CD8-positive, alpha-beta memory T cell (primary cell): ENCODE measurements at places on chromosomes 1 and 21.
A peak's percentile ranks its signal among the peaks of the same experiment; 100 is the strongest.

- DNase-seq: no peak
Measured at GRCh38 chr1:2376931-2377672, 14.3 kb downstream of the MORN1 start.

DNA sequence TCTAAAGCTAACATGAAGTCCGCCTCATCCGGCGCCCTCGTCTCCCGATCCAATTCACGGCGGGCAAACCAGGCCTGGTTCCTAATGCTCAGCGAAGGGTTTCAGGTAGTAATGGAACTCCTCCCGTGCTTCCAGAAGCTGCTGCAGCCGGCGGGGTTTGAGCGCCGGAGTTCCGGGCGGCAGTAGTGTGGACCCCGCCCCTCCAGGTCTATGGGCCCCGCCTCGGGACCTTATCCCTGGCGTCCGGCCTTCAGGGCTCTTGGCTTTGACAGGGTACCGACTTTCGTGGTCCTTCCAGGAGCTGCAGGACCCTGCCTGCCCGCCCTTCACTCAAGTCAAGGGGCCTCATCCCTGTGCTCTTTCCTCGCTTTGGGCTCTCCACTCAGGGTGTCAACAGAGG lies 304.1 kb downstream of the FAM72C start:
- DNase-seq: no peak

DNA sequence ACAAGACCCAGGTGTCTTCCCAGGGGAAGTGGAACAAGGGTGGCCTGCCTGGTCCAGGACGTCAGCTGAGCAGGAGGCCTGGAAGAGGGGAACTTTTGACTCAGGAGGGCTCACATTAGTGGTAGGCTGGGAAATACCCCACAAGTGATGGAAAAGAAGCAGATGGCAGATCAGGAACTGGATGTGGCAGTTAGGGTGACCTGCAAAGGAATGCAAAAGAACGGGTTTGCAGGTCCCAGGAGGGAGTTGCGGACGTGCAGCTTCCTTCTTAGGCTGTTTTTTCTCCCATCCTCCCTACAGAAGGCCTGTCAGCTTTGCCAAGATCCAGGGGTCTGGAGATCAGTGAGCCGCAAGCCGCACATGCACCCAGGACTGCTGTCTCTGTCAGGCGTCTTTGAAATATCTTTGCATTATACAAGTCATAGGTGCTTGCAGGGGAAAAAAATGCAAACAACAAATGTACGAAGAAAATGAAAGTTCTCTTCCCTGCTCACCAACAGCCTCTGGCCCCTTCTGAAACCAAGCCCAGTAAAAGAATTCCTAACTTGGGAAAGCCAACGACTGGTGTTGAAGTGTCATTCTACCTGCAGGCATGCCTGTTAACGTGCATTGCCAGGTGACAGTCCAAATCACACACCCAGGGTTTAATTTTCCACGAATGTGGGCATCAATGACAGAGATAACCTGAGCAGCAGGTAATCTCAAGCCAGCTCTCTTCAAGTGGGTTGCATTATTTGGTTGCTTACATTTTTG lies 34.4 kb downstream of the NENF start:
- no peak for DNase-seq

DNA sequence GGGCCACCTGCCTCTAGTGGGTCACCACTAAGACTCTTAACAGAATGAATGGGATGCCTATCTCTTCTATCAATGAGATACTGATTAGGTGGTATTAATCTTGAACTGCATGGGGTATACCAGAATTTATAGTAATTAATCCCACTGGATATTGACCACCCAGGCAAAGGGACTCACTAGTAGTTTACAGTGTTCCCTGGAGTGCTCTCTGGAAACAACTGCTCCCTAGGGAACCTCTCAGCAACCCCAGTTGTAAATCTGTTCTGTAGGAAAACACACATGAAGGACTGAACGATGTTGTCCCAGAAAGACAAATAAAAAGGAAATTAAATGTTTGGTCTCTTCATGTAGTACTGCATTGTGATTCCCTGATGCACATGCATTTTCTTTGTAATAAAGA lies 430.5 kb downstream of the HLX start:
- no peak for DNase-seq

DNA sequence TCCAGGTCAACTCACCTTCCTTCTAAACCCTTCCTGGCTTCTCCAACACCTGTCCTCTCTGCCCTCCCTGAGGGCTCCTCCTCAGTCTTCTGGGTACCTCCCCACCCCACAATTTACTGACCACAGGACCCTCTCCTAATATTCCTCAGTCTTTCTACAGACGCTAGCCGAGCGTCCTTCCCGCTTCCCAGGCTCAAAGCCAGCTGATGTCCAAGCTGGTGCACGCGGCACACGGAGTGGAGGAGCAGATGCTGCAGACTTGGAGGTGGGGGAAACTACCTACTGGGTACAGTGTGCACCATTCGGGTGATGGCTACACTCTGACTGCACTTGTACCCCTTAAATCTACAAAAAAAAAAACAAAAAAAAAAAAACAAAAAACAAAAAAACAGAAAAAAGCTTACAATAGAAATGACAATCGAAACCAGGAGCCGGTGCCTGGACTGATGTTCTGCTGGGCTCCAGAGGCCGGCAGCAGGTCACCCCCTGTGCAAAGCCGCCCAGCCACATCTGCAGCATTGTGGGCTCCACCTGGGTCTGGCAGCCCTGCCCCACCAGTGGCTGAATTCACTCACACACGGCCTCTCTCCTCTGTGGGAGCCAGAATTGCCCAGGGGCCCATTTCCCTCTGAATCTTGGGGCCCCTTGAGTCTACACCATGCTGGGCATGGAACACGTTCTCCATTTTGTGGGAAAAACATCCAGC lies 7.0 kb downstream of the TRIM11 start:
- no peak for DNase-seq

GRCh38 chr1:96721053-96721415 lies 550 bp upstream of the PTBP2 start:
- DNase-seq: no peak

- no peak for DNase-seq
Measured at GRCh38 chr1:162466797-162467196, 30.8 kb upstream of the UHMK1 start.

GRCh38 chr1:116147972-116148371 lies 36.8 kb downstream of the MAB21L3 start:
- DNase-seq: no peak

- no peak for DNase-seq
Measured at GRCh38 chr1:29960156-29960755, 723.9 kb downstream of the PTPRU start.

GRCh38 chr1:3516911-3517675 lies 62.6 kb downstream of the ARHGEF16 start:
- DNase-seq: no peak

- peak; percentile 29 for DNase-seq
Measured at GRCh38 chr1:206590025-206590758, 22.1 kb downstream of the EIF2D start.

DNA sequence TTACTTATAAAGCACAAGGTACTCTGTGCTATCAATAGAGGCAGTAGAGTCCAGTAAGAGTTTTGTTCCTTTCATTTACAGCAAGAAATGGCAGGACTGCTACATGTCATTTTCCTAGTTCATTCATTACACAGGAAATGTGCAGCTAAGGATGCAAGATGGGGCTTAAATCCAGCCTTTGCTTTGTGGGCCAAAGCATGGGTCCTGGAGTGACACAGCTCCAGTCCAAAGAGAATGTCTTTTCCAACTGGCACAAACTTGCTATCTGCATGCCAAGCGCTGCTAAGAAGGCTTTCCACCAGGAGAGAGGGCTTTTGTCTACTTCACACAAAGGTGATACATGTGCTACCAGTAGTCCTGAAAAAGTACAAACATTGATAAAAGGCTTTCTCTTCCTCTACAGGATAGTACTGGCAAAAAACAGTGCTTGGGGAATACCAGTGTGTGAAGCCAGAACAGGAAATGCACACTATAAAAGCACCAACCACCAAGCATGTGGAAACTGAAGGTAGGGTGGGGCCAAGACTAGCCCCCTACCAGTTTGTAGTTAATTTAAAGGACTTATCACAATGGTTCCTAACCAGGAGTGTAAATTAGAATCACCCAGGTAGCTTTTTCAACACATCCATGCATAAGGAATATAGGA lies 68.7 kb downstream of the ARID4B start:
- no peak for DNase-seq

DNA sequence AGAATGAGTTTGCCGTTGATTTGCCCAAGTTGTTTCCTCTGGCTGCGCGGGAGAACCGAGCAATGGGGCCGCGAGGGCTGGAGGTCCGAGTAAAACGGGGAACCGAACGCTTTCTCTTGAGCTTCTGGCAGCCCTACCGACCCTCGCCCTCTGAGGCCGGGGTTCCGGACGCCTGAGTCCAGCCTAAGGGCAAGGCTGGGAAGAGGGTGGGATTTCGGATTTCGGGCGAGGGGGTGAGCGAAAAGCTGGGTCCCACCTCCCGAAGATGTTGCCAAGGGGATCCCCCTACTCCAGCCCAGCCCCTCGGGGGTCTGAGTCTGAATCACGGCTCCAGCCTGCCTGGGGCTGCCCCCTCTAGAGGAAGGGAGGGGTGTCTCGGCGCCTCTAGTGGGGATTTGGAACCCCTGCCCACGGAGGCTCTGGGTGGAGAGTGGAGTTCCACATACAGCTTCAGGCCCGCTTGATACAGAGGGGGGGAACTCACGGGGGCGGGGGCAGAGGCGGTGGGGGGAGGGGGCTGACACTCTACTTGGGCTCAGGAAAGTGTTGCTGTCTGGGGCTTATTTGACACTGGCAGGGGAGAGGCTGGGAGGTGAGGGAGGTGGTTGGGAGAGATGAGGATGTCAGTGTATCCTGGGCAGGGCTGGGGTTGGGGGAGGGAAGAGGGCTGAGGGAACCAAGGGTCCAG lies 617 bp downstream of the KIRREL1 start:
- DNase-seq: no peak

GRCh38 chr1:42933060-42933586 lies 25.5 kb downstream of the SLC2A1 start:
- DNase-seq: no peak

GRCh38 chr1:51442616-51443015 lies 76.5 kb downstream of the EPS15 start:
- no peak for DNase-seq

DNA sequence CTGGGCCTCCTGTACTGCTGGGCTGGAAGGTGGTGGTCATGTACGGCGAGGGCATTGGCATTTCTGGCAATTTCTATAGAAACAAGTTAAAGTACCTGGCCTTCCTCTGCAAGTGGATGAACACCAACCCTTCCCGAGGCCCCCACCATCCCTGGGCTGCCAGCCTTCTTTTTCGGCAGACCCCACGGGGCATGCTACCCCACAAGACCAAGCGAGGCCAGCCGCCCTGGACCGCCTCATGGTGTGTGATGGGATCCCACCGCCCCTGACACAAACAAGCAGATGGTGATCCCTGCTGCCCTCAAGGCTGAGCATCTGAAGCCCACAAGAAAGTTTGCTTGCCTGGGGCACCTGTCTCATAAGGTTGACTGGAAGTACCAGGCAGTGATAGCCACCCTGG lies 76.0 kb downstream of the NFASC start:
- no peak for DNase-seq

GRCh38 chr1:58933599-58933926 lies 149.7 kb upstream of the JUN start:
- no peak for DNase-seq

DNA sequence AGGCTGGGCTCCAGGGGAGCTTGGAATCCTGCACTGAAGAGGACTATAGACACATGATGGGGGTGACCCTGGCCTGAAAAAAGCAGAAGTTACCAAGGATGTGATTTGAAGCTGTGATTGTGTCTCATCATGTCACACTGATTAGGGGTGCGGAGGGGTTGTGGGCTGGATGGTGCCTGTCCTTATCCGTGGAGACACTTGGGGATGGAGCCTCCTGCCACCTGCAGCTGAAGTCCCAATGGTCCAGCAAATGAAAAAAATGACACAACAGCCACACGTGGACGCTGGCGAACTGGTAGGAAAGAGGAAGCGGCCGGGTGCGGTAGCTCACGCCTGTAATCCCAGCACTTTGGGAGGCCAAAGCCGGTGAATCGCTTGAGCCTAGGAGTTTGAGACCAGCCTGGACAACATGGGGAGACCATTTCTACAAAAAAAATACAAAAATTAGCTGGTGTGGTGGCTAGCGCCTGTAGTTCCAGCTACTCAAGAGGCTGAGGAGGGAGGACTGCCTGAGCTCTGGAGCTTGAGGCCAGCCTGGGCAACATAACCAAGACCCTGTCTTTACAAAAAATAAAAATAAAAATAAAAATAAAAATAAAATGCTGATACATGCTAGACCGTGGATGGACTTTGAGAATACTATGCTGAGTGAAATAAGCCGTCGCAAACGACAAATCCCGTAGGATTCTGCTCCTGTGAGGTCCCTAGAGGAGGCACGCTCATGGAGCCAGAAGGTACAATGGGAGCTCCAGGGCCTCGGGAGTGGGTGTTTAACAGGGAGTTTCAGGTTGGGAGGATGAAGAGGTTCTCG lies 838 bp upstream of the IBA57 start:
- no peak for DNase-seq

DNA sequence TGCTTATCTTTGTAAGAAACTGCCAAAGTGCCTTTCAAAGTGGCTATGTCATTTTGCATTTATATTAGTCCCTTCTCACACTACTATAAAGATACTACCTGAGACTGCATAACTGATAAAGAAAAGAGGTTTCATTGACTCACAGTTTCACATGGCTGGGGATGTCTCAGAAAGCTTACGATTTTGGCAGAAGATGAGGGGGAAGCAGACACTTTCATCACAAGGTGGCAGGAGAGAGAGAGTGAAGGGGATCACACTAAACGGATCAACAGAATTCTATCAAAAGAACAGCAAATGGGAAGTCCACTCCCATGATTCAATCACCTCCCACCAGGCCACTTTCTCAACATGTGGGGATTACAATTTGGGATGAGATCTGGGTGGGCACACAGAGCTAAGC lies 1352.0 kb upstream of the B3GALT2 start:
- no peak for DNase-seq

- DNase-seq: no peak
Measured at GRCh38 chr1:160453443-160453842, 53.1 kb downstream of the VANGL2 start.

DNA sequence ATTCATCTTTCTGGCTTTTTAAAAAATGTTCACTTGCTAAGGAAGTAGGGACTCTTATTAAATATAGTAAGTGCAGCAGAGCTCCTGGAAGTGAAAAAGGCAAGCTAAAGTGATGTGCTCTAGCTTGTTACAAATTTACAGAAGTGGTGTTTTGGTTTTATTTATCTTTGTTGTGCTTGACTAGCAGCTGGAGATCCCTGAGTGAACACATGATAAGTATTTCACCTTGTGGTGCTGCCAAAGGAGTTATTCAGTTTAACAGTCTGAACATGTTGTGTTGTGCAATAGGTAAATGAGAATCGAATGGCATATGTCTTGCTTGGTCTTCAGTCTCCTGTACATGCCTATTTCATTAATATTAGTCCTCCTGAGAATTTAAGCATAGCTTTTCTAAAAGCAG lies 315.7 kb downstream of the TPR start:
- DNase-seq: no peak

GRCh38 chr1:181640956-181641355 lies 157.6 kb downstream of the CACNA1E start:
- DNase-seq: no peak
